ENCODE measurements at places on chromosomes 5 and 9. TPM values are rescaled to one million over a fixed set of nuclear protein-coding genes. Genes with fewer than 3 reads are reported as not detected.
A peak's percentile ranks its signal among the peaks of the same experiment; 100 is the strongest.

TMOD1 gene
- 60.3 TPM for total RNA-seq

GRCh38 chr5:171386006-171386671 lies 1.5 kb upstream of the NPM1 start:
- DNase-seq: no peak

DNA sequence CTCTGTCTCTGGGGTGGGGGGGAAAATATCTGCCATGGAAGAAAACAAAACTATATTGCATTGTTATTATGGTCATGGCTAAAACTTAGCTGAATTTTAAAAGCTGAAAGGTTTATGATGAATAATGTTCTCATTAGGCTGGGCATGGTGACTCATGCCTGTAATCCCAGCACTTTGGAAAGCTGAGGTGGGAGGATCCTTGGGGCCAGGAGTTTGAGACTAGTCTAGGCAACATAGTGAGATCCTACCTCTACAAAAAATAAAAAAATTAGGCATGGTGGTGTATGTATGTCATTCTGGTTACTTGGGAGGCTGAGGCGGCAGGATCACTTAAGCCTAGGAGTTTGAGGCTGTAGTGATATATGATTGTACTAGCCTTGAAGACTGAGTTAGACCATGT lies 44.5 kb downstream of the IPO11 start:
- DNase-seq: no peak

GRCh38 chr9:135302329-135303279 lies 177.0 kb upstream of the PPP1R26 start:
- DNase-seq: no peak

DNA sequence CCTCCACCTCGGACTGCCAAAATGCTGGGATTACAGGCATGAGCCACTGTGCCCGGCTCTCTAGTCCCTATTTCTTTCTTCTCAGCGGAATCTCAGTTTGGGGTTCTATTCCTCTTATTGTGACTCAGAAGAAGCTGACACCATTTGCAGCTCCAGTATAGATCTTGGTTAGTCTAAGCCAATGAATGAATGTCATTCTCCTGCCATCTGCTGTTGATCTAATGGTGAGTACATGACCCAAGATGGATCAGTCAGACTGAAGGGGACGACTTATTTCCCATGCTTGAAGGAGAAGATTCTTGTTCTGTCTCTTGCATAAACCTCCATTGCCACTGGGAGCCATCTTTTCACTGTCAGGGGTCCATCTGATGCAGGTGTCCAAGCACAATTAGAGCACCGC lies 76.0 kb upstream of the KLF9 start:
- no peak for DNase-seq

DNA sequence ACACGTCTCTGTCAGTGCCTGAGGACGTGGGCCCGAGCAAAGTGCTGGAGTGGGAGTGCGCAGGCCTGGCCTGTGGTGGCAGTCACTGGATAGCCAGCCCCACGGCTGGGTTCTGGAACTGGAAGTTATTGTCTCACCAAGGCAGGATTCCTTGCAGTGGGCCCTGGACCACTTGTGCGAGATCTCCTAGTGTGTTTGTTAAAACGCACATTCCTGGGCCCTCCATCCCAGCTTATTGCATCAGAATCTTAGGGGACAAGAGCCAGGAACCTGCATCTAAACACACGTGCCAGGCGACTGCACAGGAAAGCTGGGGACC lies 26.9 kb downstream of the PTPA start:
- DNase-seq: no peak

DNA sequence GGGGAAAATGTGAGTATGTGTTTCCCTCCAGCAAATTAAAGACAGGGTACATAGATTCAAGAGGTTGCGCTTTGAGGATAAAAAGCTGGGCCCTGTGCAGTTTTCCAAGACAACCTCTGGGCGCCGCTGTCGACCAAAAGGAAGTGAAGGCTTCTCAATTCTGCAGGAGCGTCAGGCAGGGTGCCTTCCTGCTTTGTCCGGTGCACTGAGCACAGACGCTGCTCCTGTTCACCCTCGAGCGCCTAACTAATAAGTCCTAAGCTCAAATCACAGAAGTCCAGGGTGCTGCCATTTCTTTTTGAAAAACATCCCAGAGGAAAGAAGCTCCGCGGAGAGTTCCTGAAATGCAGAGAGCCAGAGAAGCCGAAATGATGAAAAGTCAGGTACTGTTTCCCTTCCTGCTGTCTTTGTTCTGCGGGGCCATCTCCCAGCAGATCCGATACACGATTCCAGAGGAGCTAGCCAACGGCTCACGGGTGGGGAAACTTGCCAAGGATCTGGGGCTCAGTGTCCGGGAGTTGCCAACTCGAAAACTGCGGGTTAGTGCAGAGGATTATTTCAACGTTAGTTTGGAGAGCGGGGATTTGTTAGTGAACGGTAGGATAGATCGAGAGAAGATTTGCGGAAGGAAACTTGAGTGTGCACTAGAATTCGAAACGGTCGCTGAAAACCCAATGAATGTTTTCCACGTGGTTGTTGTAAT lies at the start of gene PCDHGB1:
Gene PCDHGB1, plus strand, starts transcription at position 183 of the 703 bp plus-strand sequence. Its CDS starts 162 bp downstream, at position 345.
- DNase-seq: peak; percentile 72

GRCh38 chr9:64128572-64128971 lies 1156.4 kb downstream of the FOXD4L5 start:
- DNase-seq: no peak
